ENCODE measurements at places on chromosomes 11 and 22. TPM values are rescaled to one million over a fixed set of nuclear protein-coding genes. Genes with fewer than 3 reads are reported as not detected.
A peak's percentile ranks its signal among the peaks of the same experiment; 100 is the strongest.

DNA sequence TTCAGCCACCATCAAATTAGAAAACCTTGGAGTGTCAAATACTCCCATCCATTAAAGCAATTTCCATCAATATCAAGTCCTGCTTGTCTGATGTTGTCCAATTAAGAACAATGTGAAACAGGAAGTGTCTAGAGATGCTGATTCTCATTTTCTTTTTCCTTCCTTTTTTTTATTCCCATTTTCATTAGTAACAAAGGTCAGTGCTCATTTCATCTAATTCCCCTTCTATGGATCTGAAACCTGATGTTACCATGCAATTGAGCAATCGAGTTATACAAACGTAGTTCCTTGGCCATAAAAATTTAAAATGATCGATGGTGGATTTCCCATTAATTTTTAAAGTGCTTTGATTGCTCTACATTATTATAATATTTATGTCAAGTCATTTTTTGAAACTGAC, 330.6 kb upstream of the ZC3H12C start:
- no peak for DNase-seq

DNA sequence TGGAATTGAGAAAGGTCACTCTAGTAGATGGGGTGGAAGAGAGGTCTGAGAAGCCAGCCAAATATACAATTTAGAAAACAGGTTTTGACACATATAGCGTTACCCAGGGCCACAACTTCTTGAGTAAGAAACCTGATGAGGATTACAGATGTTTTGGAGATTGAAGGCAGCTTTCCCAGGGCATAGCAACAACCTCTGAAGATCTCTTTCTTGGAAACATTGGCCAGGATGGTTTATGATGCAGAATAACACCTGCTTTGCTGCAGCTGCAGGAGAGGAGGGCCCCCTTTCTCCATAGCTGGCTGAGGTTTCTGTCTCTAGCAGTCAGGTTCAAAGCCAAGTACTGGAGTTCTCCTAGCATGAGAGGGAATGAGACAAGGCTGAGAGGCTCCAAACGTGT, 75.1 kb upstream of the NUP50 start:
- DNase-seq = no peak

GRCh38 chr11:2377511-2378443, 667 bp downstream of the CD81 start:
- no peak for DNase-seq

CLDN5 gene
- polyA plus RNA-seq = 0.05 TPM

TRIM51 gene
- not detected for polyA plus RNA-seq

DGKZ gene
- polyA plus RNA-seq = 15.8 TPM

GRCh38 chr11:64206457-64207255, at the start of gene FERMT3:
Gene FERMT3, plus strand, starts transcription at chr11:64206721. Its CDS starts 644 bp downstream, at chr11:64207365.
- no peak for DNase-seq

TAF6L gene
- 8.9 TPM for polyA plus RNA-seq

DNA sequence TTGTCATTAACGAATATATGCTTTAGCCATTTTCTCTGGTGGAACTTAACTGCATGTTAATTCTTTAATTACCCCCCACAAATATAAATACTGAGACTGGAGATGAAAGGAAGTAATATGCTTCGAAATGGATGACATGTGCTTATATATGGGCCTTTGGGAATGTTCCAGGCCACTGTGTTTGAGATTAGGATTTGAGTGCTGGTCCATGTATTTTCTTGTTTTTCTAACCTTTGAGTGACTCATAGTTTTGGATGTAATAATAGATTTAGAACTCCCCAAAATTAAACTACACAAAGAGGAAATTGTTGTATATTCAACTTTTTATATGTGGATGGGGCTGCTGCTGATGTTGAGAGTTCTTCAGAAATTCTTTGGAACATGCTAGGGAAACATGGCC, 54.2 kb downstream of the EXT2 start:
- DNase-seq = no peak

RIC3 gene
- polyA plus RNA-seq = not detected

DNA sequence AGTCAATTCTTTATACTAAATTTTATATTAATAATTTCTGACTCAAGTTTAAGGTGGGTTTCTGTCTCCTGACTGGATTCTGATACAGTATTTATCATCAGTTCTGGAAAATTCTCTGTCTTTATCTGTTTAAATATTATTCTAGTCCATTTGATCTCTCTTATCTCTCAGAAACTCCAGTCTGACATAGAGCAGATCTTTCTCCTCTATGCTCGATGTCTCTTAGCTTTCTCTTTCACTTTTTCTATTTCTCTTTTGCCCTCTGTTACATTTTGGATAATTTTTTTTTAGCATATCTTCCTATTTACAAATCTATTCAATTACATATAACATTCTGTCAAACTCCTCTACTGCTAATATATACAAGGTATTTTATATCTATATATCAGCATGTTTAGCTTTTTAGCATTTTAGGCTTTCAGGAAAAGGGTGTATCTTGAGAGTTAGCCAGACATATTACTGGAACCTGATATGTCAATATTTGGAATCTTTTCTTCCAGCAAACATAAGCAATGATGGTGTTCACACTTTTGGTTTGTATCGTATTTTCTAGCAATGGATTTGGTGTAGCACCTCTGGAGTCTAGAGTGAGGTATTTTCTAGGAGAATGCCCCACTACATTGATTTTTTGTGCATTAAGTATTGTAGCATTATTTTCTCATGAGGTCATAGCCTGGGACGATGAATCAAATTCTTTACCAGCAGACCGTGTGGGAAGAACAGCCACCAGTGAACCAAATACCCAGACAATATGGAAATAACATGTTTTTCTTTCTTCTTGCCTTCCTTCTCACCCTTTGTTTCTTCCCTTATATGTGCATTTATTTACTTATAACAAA, 4.1 kb upstream of the NNMT start:
- no peak for DNase-seq

GP1BB gene
- 0.60 TPM for polyA plus RNA-seq

DNA sequence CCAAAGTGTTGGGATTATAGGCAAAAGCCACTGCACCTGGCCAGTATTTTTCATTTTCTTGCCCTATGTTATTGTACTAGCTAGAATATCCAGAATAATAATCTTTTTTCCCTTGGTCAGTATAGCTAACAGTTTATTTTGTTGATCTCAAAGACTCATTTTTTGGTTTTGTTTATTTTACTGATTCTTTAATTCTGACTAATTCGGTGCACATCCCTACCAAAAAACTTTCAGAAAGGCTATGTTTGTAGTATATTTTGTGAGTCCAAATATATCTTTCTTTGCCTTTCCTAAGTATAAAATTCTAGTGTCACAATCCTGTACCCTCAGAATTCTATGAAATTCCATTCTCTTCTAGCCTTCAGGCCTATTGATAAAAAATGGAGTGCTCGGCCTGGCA, 84.3 kb downstream of the PHF21A start:
- no peak for DNase-seq

DNA sequence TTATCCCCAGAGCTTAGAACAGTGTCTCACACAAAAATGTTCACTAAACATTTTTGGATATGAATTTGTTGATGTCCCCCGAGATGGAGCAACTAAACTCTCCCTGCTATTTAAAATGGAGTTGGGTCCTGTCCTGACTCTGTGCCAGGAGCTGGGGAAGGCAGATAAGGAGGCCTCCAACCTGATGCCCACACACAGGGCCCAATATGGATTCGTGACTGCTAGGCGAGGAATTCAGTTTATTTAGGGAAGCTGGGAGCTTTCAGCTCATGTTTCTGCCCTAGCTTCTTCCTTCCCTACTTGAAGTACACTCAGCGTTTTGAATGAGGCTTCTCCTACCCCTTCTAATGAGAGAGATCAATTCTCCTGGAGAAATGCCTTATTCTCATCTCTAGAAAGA, 373.0 kb upstream of the LARGE1 start:
- DNase-seq = no peak

DNA sequence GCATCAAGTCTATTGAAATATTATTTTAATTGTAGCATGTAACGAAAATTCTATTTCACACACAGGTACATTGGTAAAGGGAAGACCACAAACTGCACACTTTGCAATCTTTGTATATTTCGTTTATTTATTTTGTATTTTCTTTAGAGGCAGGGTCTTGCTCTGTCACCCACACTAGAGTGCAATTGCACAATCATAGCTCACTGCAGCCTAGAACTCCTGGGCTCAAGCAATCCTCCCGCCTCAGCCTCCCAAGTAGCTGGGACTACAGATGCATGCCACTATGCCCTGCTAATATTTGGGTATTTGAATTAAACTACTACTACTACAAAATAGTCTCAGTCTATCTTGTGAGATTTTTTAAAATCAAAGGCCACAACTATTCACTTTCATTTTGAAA, 42.7 kb downstream of the GAB2 start:
- DNase-seq = no peak

GRCh38 chr11:130141561-130142341, 17.8 kb upstream of the ST14 start:
- DNase-seq = no peak

- DNase-seq = no peak
These were observed 39.3 kb downstream of the SGSM3 start for GRCh38 chr22:40409613-40410113.

GRCh38 chr11:77515063-77515462, 41.2 kb upstream of the PAK1 start:
- DNase-seq = no peak

DNA sequence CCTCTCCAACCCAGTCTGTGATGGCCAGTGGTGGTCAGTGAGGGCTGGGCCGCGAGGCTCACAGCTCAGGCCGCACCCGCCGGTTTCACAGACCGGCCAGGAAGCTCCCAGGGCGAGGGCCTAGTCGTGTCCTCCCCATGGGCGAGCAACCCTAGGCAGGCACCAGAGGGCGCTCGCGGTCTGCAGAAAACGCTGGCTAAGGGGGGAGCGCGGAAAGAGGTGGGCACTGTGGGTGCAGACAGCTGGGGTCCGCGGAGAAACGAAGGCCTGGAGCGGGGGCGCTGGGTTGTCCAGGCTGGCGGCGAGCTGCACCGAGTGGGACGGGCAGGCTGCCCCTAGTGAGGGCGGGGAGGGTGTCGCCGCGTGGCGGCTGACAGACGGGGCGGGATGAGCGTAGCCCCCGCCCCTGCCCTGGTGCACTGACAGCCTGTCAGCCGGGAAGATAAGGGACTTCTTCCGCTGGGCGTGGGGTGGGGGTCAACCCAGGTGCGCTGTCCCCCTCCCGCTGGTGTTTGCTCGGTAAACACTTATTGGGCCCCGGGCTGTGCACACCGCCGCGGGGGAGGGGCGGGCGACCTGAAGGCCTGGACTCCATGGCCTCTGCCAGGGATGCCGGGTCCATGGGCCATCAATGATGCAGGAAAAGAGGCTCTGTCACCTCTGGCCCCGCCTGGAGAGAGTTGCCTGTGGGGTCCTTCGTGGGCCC, 7.5 kb downstream of the GP1BB start:
- peak; percentile 56 for DNase-seq

GRCh38 chr11:15282754-15283153, 168.0 kb downstream of the INSC start:
- DNase-seq = no peak

GRCh38 chr11:124329787-124330478, 9.9 kb upstream of the OR8D2 start:
- DNase-seq = no peak

- DNase-seq = no peak
These were observed 18.1 kb upstream of the LUZP2 start for GRCh38 chr11:24478718-24479117.

CCDC116 gene
- polyA plus RNA-seq = 0.16 TPM

- no peak for DNase-seq
These were observed 12.8 kb downstream of the CD82 start for GRCh38 chr11:44578279-44578678.

UBE2L6 gene
- polyA plus RNA-seq = 63.8 TPM

- DNase-seq = no peak
These were observed 808 bp upstream of the MSANTD2 start for GRCh38 chr11:124801014-124801413.

DNA sequence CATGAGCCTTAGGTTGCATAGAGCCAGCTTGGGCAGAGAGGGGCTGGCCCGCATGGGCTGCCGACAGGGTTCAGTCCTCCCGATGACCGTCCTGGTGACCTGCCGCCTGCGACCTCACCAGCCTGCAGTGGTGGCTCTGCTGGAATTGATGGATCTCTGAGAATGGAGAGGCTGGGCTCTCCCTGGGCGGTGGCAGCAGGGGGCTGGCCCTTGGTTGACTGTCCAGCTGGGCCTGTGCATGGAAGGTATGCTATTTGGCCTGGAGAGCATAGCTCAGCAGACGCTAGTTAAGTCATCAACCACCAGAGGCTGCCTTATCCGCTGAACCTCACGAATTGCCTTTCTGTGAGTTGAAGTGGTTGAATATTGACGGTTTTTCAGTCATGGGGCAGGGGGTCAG, 19.7 kb downstream of the GRAMD4 start:
- no peak for DNase-seq

- DNase-seq = no peak
These were observed 240.9 kb upstream of the CADM1 start for GRCh38 chr11:115745066-115745465.

GRCh38 chr11:38710262-38710661, 2112.2 kb upstream of the RAG2 start:
- no peak for DNase-seq

DNA sequence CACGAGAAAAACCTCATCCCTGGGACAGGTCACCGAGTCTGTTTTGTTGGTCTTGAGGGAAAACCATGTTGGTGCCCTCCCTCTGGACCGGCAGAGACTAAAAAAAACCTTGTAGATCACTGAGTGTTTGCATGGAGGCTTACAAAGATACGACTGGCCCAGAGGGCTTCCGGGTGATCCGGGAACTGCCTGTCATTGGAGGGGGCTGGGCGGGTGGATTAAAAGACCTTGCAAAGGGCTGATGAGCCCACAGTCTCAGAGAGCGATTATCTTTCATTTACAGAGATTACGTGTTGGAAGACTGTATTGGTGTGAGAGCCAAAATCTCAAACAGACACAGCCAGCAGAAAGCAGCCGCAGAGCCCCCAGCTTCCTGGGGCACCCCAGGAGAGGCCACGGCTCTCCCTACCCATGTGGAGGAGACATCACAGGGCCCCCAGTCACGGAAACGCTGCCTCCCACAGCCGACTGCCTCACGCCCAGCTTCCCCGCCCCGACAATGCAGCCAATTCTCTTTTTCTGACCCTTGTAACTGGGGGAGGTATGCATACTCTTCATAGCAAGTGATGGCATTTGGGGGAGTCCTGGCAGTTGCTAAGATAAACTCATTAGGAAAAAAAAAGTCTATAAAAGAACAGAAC, 426.4 kb downstream of the CTTN start:
- no peak for DNase-seq

GRCh38 chr22:44194569-44194968, 13.8 kb downstream of the PARVG start:
- DNase-seq = no peak

- no peak for DNase-seq
These were observed 222.9 kb downstream of the BRD1 start for GRCh38 chr22:49604732-49605302.

DNA sequence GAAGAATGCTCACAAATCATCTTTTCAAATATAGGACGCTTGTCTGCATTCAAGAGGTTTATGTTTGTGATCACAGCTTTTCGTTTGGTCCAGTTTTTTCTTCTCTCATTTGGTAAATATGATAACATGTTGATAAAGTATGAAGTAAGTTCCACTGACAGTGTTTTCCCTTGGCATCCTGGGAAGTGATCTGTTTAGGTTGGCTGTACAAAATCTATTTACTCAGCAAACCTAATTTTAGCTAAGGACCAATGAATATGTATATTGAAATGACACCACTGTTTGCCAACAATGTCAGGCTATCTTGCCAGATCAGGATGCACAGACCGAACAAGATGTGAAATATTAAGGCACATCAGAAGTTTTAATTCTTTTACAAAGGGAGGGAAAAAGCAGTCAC, 1230.8 kb downstream of the LRRC4C start:
- no peak for DNase-seq
